ENCODE measurements at places on chromosomes 6 and 20.

DNA sequence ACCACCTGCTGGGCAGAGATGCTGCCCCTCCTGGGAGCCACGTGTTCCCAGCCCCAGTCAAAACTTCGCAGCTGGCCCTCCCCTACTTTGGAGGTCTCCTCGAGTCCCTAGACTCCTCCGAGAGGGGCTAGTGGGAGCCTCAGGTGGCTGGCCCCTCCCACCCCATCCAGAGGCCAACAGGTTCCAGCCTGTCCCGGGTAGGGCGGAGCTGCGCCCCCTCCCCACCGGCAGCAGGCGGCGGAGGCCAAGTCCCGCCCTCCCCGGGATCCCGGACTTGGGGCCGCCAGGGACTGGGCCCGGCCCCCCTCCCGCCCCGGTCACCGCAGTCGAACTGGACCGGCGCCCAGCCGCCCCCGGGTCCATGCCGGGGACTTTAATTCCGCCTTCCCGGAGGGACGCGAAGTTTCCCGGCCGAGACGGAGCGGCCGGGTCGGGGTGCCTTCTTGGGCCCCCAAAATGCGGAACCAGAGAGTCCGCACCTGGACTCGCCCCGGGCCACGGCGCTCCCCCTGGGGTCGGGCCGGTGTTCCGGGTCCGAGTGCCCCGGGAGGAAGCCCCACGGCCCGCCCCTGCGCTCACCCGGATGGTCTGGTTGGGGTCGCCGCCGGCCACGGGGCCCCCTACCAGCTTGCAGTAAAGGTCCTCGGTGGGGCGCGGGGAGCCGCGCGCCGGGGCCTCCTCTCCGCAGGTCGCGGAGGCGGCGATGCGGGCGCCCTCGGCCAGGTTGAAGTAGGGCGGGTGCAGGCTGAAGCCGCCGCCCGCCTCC is 559 bp downstream of the LAMA5 start:
- DNase-seq, result no peak

DNA sequence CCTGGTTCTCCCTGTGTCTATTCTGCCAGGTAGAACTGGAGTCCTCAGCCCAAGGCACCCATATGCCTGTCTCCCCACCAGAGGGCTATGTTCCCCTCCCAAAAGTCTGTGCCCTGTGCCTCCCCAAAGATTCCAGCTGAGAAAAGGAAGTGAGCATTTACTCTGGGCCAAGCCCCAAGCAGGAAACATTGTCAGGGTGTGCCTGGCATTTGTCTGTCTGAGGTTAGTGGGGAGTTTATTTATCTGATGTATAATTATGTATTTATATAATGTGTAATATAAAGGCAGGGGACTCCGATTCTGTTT is 5.6 kb downstream of the GDF5 start:
- DNase-seq, result no peak

DNA sequence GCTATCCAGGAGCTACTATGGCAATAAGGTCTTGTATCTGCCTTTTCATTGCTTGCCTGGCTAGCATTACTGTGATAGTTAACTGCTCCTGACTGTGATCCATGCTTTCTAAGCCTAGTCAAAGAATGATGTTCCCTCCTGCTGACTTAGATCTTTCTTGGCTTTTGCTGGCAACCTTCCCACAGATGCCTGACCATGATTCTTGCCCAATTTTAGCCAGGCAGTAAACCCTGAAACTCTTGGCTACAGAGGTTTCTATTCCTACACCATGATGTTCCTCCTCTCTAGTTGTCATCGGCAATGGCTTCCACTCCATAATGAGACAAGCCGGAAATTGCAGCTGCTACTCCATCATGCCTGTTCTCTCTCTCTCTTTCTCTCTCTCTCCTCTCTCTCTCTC is 238.1 kb downstream of the HAO1 start:
- no peak for DNase-seq

DNA sequence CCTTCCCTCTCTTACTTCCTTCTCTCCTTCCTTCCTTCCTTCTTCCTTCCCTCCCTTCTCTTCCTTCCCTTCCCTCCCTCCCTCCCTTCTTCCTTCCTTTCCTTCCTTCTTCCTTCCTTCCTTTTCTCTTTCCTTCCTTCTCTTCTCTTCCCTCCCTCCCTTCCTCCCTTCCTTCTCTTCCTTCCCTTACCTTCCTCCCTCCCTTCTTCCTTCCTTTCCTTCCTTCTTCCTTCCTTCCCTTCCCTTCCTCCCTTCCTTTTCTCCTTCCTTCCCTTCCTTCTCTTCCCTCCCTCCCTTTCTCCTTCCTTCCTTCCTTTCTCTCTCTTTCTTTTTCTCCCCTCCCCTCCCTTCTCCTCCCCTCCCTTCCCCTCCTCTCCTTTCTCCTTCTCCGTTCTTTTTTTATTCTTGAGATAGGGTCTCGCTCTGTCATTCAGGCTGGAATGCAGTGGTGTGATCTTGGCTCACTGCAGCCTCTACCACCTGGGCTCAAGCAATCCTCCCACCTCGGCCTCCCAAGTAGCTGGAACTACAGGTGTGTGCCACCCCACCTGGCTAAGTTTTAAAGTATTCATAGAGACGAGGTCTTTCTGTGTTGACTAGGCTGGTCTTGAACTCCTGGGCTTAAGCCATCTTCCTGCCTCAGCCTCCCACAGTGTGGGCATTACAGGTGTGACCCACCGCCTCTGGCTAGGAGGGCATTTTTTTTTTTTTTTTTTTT is 1.1 kb upstream of the ZNF512B start:
- no peak for DNase-seq

DNA sequence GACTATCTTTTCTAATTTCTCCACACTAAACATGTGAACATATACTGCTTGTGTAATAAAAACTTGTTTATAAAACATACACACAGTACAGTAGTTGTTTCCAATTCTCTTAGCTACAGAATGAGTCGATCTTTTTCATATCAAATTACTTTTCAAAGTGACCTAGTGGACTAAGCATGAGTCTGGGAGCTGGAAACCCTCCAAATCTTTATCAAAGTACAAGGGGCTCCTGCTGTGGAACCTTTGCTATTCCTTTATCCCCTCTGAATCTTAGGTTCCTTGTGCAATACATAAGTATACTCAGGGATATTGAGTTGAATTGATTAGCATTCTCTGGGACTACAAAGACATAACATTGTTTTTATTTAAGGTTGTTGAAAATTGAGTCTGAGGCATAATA is 48.7 kb upstream of the TAB2 start:
- no peak for DNase-seq

- no peak for DNase-seq
Measured at GRCh38 chr20:54129350-54129749, 44.4 kb downstream of the CYP24A1 start.

GRCh38 chr6:42177514-42178364 is 4.6 kb downstream of the GUCA1A start:
- DNase-seq, result no peak

DNA sequence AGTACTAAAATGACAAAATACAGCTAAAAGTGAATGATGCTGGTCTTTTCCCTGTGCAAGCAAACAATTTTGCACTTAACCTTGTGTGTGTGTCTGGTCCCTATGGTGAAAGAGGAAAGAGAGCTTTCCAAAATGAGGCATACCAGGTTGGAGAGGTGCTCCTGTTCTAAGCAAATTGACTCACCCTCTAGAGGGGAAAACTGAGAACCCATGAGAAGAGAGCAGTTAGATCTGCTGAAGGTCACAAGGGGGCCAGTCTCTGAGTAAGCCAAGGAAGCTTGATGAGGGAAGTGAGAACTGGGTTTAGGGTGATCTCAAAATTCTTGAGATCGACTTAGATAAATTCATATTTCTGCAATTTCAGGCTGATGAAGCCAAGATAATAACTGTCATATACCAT is 157.5 kb upstream of the TBX18 start:
- no peak for DNase-seq

- no peak for DNase-seq
Measured at GRCh38 chr6:39151211-39151610, 36.2 kb upstream of the SAYSD1 start.

DNA sequence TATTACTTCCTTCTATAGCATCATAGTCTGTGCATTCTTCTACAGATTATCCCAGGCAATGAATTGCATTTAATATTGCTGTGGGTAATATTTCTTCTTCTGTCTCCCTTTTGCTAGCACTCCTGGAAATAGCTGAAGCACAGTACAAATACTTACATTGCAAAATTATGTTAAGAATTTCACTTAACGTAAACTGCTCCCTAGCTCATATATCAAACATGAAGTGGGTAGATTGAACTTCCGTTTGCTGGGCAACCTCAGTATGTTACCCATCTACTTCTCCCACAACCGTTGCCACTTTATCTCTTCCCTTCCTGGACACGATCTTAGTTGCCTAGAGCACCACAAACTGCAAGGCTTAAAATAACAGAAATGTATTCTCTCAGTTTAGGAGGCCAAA is 963.3 kb downstream of the KIF16B start:
- no peak for DNase-seq

GRCh38 chr20:63072991-63073737 is 66.4 kb upstream of the BHLHE23 start:
- DNase-seq, result no peak

- no peak for DNase-seq
Measured at GRCh38 chr6:159033160-159034049, 11.4 kb downstream of the TAGAP start.

GRCh38 chr20:23147964-23148730 is 62.0 kb upstream of the CD93 start:
- DNase-seq, result no peak

- no peak for DNase-seq
Measured at GRCh38 chr20:50652702-50653294, 38.5 kb downstream of the RIPOR3 start.

DNA sequence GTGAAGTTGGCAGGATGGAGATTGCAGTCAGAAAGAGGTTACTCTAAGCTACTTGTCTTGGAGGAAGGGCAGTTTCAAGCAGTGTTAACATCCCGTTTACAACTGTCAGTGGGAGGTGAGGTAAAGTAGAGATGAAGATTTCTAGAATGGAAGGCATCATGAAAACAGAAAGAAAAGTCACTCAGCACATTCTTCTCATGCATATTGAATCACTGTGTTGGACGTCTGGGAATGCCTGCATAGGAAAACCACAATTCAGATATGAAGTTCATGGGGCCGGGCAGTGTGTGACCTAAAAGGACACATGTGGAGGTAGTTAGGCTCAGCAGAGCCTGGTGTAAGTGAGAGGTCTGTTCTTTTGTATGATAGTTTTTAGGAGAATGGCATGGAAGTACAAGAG is 73.5 kb upstream of the LAMP5 start:
- DNase-seq, result no peak

- DNase-seq, result no peak
Measured at GRCh38 chr6:151445482-151445881, 6.4 kb downstream of the RMND1 start.

GRCh38 chr20:51460569-51461265 is 81.8 kb downstream of the NFATC2 start:
- DNase-seq, result no peak

- no peak for DNase-seq
Measured at GRCh38 chr20:11952639-11953038, 34.9 kb downstream of the BTBD3 start.

- DNase-seq, result no peak
Measured at GRCh38 chr6:1257778-1258177, 54.1 kb upstream of the FOXQ1 start.

DNA sequence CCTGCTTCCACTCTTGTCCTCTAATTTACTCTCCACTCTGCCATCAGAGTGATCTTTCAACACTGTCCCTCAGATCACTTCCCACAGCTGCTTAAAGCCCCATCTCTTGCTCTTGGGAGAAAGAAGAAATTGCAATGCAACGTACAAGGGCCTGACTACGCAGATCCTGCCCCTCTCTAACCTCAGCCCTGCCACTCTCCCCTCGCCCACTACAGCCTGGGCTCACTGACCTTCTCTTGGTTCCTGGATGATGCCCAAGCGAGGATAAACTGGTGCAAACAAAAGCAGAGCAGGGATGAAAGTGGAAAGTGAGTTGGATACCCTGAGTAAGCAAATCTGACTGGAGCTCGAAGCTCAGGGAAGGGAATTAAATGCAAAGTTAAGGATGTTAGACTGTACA is 92.9 kb downstream of the MAP3K5 start:
- DNase-seq, result no peak

DNA sequence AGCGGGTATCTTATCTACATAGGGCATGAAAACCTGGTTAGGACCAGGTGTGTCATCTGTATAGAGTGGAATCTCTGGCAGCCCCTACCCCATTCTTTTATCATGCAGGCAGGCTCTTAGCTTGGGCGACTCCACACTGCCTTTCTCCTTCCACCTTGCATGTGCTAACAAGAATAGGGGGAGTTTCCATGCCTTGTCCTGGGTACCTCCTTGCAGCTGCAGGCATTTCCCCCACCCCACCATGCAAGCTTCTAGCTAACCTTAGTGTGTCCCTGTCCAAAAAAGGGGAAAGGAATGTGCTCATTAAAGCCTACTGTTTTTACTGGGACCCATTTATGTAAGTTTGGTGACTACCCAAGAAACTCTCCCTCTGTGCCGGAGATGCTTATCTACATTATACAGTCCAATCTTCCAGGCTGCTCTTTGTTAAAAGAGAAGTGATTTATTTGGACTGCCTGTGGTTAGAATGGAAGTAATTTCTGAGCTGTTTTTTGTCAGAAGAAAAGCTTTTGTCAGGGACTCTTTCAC is 10.5 kb upstream of the CEP43 start:
- no peak for DNase-seq

DNA sequence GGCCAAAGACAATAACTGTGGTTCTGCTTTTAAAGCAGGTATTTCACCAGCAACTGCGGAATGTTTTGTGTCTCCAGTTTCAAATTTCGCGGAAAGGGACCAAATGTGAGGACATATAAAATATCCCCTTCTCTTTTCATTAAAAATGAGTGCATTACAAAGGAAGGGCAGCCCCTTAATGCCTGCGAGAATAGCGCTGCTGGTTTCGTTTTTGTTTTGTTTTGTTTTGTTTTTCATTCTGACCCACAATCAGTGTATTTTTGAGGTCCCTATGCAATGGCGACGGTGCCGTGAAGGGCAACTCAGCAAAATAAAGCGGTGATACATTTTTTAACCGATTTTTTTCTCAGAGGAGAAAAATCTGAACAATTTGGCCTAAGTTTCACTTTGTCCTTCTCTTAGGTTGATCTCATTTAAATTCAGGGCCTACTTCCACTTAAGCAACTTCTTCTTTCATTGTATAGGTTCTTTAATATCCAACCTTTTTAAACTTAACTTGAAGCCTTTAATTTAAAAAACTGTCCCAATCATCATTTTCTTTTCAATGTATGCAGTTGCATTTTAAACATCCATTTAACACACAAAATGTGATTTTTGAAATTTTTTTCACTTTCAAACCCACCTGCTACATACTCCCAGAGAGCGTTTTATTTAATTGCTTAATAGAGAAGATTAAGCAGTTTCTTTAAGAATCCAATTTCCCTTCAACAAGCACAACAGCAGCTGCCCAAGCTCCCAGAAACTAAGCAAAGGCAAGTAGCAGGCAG is 2.9 kb upstream of the HIVEP2 start:
- DNase-seq, result no peak

DNA sequence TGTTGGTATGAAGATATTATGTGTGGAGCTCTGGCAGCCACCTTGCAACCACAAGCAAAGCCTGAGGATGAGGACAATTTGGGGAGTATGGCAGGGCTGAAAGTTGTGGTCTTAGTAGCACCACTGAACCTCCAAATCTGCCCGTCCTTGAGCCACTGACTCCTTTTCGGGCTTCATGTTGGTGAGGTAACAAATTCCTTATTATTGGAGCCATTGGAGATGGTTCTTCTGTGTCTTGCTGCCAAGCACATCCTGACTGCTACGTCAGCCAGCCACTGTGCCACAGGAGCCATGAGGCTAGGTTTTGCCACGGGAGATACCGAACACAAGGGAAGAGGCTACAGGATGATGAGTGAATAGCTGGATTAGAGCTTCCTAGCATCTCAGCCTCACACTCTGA is 201.6 kb downstream of the BMP7 start:
- DNase-seq, result no peak

Data from cerebellar nuclear complex (tissue), 1 donor.